RPMI8226 (cell line): ENCODE measurements at places on chromosomes 1 and 21.

DNA sequence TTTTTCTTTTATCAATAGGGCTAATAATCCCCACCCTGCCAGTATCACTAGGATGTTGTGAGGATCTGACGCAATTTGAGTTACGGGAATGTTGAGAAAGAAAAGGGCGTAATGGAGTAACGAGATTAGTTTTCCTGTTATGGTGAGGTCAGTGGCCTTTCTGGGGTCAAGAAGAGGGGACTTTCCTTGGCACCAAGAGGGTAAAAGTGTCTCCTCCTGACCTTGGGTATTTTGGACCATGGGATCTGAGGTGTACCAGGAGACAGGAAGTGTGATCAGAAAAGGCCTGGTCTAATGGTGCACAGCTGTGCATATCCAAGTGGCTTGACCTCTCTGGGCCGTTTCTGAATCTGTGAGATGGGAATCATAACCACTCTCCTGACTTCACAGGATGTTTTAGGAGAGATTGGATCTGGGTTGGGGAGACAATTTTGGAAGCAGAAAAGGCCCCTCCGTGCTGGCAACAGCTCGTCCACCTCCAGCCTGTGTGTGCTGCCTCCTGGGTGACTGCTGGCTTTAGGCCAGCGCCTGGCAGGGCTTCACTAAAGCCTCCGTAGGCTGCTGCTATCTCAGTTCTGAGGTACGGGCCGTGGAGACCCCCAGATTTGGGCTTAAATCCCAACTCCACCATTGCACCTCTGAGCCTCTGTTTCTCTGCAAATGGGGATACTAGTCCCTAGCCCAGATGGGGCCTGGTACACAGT, 37.1 kb downstream of the ALPL start:
- no peak for DNase-seq

DNA sequence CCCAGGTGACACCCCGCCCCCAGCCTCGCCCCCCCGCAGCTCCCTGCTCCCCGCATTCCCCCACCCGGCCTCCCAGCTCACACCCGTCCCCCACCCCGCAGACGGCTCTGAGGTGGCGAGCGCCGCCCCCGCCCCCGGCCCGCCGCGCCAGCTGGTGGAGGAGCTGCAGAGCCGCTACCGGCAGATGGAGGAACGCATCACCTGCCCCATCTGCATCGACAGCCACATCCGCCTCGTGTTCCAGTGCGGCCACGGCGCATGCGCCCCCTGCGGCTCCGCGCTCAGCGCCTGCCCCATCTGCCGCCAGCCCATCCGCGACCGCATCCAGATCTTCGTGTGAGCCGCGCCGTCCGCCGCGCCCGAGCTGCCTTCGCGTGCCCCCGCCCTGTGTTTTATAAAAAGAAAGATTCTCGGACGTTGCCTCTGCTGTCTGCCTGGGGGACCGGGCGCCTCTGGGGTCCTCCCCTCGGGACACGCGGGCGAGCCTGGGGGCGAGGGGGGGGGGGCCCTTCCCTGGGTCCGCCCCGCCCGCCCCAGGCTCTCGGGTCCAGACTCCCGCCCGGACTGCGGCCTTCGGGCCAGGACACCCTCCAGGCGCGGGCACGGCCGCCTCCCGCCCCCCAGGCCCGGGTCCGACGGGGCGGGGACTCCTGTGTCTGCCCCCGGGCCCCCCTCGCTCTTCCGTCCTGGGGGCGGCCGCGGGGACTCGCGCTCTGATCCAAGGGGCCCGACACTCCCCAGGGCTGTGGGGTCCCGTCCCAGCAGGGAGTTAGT, 1.6 kb upstream of the MMP23B start:
- peak; percentile 98 for DNase-seq

DNA sequence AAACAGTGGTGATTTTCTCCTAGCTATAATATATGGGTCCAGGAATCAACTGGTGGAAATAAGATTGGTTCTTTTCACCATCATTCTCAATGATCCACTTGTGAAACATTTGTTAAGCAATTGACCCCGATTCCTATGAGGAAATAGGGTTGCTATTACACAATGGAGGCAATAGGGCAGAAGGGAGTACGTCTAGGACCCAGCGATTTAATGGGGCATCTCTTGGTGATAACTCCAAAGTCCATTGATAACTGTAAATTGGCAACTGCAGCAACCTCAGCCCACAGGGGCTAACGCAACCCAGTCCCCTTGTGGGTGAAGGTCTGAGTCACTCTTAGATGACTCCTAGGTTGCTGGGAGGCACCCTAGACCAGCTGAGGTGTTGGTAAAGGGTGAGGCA, 62.5 kb upstream of the BARHL2 start:
- DNase-seq = no peak

- DNase-seq = no peak
Measured at GRCh38 chr1:84795966-84796600, 96.9 kb downstream of the LPAR3 start.

DNA sequence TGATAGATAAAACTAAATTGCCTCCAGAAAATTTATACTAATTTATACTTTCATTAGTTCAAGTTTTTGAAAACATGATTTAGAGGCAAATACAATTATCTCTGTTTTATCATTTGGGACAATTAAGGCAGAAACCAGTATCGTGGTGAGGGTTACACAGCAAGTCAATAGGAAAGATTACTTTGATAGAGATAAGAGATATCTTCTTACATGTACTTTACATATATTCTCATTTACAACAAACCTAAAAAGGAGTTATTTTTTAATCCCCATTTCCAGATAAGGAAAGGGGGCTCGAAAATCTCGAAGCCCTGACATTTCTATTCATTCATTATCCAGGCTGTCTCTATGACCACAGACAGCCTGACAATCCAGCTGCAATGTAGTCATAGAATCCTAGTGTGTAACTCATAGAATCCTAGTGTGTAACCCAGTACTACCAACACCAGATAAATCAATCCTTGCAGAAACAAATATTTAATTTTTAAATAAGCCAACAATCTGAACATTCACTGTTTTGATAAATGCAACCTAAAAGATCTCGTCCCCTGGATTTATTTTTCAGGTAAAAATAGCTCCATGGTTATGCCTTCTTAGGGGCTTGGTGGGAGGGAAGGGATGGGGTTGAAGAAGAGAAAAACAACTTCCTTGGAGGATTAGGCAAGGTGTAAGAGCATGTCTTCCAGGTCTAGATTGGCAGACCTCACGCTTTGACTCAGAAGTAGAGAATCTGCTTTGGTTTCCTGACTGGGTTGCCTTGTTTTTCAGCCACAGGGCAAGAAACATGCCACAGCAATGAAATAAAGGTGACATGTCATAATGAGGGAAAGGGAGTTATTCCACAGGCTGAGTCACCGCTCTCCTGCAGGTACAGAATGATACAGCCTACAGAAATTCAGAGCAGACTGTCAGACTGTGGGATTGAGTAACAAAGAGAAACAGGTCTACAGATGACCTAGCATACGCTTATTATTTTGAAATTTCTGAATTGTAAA, 45.6 kb downstream of the IRF2BP2 start:
- DNase-seq = no peak

DNA sequence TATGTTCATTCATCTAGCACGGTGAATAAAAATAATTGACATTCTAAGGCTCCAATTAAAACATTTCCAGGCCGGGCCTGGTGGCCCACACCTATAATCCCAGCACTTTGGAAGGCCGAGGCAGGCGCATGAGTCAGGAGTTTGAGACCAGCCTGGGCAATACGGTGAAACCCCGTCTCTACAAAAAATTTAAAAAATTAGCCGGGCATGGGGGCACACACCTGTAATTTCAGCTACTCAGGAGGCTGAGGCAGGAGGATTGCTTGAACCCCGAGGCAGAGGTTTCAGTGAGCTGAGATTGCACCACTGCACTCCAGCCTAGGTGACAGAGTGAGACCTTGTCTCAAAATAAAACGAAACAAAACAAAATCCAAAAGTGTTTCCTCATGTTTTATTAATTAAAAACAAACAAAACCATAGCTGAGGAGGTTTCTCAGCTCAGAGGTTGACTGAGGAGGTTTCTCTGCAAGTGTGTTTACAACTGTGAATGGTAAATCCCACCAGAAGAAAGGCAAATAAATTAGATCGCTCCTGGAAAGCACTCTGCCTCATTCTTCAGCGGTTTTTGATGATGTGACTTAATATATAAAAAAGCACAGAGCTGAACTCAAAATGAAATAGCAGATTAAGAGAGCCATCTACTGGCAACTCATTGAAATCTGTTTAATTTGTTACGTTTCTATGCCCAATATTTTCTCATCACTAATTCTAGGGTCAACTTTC, 37.7 kb upstream of the ATG4C start:
- peak; percentile 52 for DNase-seq

GRCh38 chr1:39958403-39959200, 3.7 kb downstream of the MFSD2A start:
- DNase-seq = no peak

GRCh38 chr1:18232052-18232451, 124.5 kb downstream of the IGSF21 start:
- no peak for DNase-seq

GRCh38 chr1:10973552-10973951, 38.9 kb upstream of the TARDBP start:
- peak; percentile 85 for DNase-seq

DNA sequence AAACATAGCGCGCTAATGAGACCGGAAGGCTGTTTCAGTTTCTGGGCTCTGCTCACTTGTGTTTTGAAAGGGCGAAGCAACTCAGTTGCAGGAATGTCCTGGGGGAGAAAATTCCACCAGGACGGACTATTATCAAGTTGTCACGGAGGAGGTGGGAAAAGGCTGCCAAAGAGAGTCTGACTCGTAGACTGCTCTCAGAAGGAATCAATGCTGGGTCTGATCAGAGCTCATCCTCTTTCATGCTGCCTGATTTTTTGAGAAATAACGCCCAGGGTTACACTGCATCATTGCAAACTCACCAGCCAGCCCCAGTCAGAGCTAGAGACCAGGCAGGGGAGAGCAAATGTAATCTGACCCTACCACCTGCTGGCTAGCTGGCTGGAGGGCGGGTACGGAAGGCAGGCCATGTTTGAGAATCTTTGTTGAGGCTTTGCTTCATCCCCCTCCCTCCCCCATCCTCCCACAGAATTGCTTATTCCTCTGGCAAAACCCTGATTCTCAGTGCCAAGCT, 36.4 kb upstream of the BCL9 start:
- DNase-seq = no peak

GRCh38 chr1:39509360-39510009, 18.0 kb downstream of the BMP8A start:
- DNase-seq = peak; percentile 88

- no peak for DNase-seq
Measured at GRCh38 chr1:115748401-115749150, 19.9 kb downstream of the CASQ2 start.

DNA sequence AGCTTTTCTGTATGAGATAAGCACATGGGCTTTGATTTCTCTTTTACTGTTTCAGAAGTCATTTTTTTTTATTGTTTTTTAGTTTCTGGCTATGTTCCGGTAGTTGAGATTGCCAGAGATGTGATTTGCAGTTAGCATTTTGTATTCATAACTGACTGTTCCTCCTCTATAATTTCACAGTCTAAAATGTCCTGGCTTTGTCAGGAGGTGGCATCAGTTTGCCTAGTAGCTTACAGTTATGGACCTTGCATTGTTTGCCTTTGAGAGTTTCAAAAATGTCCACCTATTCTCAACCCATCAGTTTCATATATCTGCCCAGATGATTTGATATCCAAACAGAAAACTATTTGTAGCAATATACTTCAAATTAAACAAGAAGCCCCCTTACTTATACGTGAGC, 39.5 kb upstream of the ST6GALNAC3 start:
- no peak for DNase-seq

GRCh38 chr1:206970446-206970845, at the start of gene FCAMR:
FCAMR (minus strand) TSS chr1:206970460; CDS start chr1:206970125, 335 bp downstream.
- no peak for DNase-seq

DNA sequence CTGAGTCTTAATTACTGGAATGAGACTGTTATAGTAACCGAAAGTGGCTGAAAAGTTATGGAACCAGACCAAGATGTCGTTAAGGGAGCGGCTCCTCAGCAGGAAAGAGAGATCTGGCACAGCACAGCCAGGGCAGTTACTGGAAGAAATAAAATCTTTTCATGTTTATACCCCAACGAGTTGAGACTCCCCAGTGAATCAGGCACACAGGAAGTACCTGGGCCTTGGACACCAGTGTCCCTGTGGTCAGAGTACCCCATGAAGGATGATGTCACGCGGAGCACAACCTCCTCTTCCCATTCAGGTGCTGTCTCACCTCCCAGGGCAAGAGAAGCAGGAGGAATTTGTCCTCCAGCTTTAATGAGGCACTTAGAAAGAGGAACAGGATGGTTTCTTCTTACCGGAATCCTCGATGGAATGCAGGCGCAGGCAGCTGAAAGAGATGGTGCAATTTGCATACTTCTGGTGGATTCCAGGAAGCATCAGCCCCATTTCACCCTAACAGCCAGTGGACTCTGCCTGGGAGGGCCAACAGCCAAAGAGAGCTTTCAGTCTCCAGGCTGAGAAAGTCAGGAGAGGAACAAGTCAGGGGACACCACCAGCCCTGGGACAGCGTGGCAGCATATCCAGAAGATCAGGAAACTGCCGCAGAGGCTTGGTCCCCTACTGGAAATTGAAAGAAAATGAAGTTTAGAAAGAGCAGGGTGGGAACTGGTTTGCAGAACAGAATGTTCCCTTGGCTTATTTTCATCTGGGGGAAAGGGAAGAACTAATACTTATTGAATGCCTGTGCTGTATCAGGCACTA, 35.9 kb upstream of the CTTNBP2NL start:
- DNase-seq = no peak

DNA sequence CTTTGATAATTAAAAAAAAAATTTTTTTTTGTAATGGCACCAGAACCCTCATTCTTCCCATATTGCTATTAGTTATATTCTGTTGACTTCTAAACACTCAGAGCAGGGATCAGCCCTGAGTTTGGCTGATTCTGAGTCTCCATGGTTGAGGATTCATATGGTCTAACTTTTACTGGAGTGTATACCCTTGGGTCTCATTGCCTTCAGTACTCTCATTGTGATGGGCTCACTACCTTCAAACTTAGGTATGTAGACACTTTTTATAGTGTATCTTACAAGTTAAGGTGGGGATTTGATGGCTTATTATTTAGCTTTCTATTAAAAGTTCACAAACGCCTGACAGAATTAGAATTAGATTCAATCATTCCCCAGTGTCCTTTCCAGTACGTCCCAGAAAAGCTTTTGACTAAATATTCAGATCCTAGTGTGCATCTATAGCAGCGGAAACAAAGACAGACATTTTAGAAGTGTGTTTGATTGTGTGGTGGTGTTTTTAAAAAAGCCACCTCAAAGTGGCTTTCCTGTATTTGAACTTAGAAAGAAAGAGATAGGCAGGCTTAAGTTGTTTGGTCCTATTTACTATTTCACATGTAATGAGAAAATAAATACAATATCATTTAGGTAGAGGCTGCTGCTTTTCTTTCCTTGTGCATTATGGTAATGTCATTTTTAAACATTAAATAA, 1.4 kb downstream of the MACF1 start:
- no peak for DNase-seq

DNA sequence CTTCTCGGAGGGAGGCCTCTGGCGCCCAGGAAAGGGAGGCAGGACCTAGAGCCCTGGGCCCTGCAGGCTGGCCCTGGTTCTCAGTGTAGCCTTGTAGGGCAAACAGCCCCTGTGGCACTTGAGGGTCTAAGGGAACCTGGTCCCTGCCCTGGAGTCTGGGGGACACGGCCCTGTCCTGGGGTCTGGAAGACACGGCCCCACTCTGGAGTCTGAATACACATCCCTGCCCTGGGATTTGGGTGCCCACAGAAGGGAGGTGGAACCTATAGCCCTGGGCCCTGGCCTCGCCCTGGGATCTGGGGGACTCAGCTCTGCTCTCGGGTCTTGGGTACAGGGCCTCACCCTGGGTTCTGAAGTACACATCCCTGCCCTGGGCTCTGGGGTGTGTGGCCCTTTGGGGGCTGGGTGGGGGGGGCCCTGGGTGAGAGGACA, 97.9 kb downstream of the OBSCN start:
- no peak for DNase-seq

- DNase-seq = peak; percentile 77
Measured at GRCh38 chr1:205351984-205352713, 4.6 kb downstream of the KLHDC8A start.

GRCh38 chr1:164563721-164564360, 4.9 kb downstream of the PBX1 start:
- DNase-seq = peak; percentile 16
